Pancreas (tissue), 10 donors: ENCODE measurements at places on chromosomes 1 and 21. TPM values are rescaled to one million over a fixed set of nuclear protein-coding genes. Genes with fewer than 3 reads are reported as not detected.

The CTTNBP2NL gene
- total RNA-seq = 24.0 TPM

The KCNAB2 gene
- 3.9 TPM for total RNA-seq

The HSD11B1 gene
- 0.51 TPM for total RNA-seq

The PCAT6 gene
- 1.2 TPM for total RNA-seq

The FNDC5 gene
- 0.28 TPM for total RNA-seq

The GBP2 gene
- 4.3 TPM for total RNA-seq

The CYP4A11 gene
- total RNA-seq = 0.74 TPM

The FMOD gene
- total RNA-seq = 12.1 TPM

The MTR gene
- total RNA-seq = 23.3 TPM

The C8A gene
- 0.12 TPM for total RNA-seq

The ZNF683 gene
- not detected for total RNA-seq

The RRP1 gene
- total RNA-seq = 18.4 TPM

The VHLL gene
- total RNA-seq = not detected

The CFAP107 gene
- total RNA-seq = not detected

The ZNF648 gene
- total RNA-seq = not detected

The S100A14 gene
- 6.9 TPM for total RNA-seq

The PDPN gene
- total RNA-seq = 3.0 TPM

The VTCN1 gene
- total RNA-seq = 34.5 TPM

The ZBED6 gene
- total RNA-seq = 17.1 TPM
